ENCODE measurements at places on chromosomes 13 and 19.

DNA sequence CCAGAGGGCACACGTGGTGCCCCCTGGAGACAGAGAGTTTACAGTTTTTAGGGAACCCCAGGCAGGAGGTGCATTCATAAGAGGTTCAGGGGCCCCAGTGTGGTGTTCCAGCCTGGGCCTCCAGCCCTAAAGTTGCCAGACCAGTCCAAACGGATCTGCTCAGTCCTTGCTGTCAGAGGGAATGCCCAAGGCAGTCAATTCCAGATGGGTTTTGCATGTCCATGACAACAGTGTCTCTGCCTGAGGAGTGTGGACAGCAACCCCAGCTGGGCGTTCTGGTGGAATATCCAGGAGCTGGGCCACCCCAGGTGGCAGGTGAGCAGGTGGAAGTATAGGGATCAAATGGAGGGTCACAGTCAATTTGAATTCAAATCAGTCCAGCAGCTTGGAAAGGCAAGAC, 25.3 kb downstream of the FBXO27 start:
- no peak for DNase-seq

GRCh38 chr19:30226464-30227011, 145.6 kb upstream of the ZNF536 start:
- no peak for DNase-seq

- no peak for DNase-seq
These were observed 8.7 kb downstream of the POP4 start for GRCh38 chr19:29614780-29615179.

DNA sequence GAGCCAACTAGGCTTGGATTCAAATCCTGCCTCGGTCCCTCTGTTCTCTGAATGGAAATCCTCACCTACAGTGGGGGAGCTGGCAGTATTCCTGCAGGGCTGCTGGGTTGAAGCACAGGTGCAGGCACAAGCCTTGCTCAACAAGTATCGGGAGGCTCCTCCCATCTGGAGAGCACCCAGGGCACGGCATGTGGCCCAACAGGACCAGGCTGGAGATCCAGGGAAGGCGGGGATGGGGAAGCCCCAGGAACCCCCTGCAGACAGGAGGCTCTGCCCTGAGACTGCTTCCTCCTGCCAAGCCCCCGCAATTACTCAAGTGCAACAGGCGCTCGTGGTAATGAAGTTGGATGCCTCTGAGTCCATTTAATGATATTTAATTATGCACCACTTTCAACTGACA, 128.0 kb upstream of the VSTM2B start:
- no peak for DNase-seq

GRCh38 chr13:51797664-51798488, 6.1 kb downstream of the DHRS12 start:
- DNase-seq = no peak

DNA sequence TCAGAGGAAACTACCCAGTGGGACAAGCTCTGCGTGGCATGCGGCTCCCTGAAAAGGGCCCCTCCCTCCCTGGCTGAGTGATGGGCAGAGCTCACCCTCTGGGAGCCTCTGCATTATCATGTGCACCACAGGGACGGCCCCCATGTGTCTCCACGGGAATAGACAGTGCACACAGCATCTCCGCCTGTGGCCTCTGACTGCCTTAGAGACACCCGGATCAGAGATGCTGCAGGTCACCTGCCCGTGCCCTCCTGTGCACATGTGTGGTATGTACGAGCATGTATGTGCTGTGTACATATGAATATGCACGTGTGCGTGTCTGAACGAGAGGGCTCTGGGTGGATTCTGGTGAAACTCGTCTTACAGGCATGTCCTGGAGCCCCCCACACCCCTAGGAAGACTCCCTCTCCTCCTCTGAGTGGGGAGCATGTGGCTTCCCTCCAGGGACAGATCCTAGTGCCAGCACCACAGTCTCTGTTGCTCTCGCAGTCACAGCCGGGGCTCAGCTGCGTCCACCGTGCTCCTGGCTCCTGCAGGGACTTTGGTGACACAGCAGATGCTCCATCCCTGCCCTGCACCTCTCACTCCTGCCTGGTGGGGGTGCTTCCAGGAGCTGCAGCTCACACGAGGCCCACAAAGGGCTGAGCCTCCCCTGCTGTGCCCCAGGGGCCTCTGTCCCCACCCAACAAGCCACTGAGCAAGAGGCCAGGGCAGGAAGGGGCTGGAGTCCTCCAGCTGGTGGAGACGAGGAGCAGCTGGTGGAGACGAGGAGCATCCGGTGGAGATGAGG, 19.6 kb downstream of the C13orf46 start:
- no peak for DNase-seq

DNA sequence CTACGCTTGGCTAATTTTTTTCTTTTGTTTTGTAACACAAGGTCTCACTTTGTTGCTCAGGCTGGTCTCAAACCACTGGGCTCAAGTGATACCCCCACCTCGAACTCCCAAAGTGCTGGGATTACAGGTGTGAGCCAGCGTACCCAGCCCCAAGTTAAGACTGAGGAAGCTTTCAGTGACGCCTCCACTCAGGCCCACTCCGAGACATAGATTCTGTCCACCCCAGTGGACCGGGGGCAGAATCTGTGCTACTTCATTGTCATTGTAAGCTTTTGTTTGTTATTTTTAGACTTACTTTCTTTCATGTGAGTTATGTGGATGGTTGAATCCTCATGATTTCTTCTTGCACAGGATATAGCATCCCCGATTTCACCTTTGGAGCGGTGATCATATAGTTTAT, 156.9 kb upstream of the TSHZ3 start:
- DNase-seq = no peak

DNA sequence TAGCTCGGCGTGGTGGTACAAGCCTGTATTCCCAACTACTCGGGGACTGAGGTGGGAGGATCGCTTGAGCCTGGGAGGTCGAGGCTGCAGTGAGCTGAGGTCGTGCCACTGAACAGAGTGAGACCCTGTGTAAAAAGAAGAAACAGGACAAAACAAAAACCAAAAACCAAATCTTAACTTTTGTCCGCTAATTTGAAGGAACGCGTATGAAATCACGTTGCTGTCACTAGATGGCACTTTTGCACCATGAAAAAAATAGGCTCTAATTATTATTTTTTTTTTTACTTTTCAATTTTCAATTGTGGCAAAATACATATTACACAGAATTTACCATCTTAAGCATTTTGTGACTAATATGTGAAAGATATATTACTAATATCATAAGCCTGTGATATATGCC, 17.6 kb upstream of the ZNF835 start:
- no peak for DNase-seq

DNA sequence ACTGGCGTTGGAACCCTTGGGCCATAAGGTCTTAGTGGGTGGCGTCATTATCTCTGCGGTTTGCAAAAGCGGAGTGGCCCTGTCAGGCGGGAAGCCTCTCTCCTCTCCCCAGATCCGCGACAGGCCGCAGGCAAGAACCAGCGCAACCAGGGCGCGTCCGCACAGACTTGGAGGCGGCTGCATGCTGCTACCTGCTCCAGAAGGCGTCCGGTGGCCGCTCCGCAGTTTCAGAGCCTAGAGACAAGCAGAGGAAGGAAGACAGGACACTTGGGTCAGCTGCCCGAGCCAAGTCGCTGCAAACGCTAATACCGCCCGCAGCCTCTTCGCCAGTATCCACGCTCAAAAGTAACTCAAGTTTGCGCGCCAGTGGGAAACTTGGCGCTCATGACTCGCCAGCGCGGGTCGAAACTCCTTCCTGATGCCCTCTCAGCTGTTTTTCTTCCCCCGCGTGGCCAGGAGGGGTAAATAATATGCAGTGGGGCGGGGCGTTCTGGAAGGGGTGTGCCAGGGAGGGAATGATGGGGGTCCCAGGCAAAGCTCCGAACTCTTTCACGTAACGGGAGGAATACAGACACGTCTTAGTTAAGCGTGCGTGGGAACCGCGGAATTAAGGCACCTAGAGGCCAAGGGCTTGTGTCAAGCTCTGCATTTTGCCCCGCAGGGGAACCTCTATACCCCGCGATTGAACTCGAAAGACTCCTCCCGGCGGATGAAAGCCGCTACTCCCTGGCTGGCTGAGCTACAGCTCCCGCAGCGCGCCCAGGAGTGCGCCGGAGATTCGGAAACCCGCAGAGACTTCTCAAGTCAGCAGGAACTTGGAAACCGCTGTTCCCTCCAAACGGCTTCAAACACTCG, at the start of gene EDNRB:
Gene EDNRB (minus strand): TSS at position 441 of the 855 bp plus-strand sequence. CDS start 258 bp downstream, at position 183.
- no peak for DNase-seq

DNA sequence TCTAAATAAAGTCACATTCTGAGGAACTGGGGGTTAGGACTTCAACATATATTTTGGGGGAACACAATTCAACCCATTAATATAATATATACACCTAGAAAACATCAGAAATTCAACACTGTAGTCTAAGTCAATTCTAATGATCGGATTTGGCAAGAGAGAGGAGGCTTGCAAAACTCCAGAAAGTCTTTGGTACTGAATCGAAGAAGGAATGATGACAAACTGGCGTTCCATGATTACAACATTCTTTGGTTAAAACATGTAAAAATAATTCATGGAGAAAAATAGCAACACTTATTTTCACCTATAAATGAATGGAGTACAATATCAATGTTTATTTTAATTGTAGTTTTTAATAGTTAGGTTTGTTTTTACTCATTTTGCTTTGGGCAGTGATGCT, 62.4 kb downstream of the MBNL2 start:
- no peak for DNase-seq

Measured in stimulated activated CD8-positive, alpha-beta memory T cell treated with anti-CD3 and anti-CD28 coated beads, Interleukin-7, amount 100 ng/mL, for 24 hours (primary cell).